Stimulated activated CD4-positive, alpha-beta T cell treated with anti-CD3 and anti-CD28 coated beads, Interleukin-15, amount 100 ng/mL, for 1 hour (primary cell): ENCODE measurements at places on chromosomes 16 and 17.
A peak's percentile ranks its signal among the peaks of the same experiment; 100 is the strongest.

DNA sequence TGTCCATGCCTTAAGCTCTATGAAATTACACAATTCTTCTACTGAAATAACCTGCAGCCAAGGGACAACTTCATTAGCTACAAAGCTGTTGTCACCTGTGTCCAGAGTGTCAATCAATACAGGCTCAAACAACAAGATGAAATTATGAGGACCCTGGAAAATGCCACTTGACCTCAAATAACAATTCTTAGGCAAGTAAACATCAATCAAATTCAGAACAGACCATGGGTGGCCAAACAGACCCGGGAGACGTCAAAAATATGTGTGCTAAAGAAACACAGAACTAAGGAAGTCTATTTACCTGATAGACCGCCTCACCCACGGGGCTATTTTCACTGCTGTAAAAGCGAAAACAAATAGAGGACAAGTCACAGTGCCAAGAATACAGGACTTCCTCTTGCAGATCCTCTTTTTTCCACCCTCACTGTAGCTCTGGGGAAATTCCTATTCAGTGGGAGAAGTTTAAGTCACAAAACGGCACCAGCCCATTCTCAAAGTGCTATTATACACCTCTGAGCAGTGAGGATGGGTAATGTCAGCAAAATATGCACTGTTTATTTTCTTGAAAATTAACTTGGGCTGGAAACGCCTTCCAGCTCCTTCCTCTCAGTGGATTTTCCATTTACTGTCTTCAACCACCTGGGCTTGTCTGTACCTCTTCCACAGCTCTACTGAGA lies 2.7 kb downstream of the LITAF start:
- DNase-seq, result no peak

GRCh38 chr17:29571486-29571882 lies 3.0 kb downstream of the TP53I13 start:
- no peak for DNase-seq

GRCh38 chr17:57868007-57868909 lies 18.4 kb upstream of the MRPS23 start:
- no peak for DNase-seq

- DNase-seq, result no peak
Measured at GRCh38 chr17:81491761-81492160, 20.8 kb downstream of the ACTG1 start.

DNA sequence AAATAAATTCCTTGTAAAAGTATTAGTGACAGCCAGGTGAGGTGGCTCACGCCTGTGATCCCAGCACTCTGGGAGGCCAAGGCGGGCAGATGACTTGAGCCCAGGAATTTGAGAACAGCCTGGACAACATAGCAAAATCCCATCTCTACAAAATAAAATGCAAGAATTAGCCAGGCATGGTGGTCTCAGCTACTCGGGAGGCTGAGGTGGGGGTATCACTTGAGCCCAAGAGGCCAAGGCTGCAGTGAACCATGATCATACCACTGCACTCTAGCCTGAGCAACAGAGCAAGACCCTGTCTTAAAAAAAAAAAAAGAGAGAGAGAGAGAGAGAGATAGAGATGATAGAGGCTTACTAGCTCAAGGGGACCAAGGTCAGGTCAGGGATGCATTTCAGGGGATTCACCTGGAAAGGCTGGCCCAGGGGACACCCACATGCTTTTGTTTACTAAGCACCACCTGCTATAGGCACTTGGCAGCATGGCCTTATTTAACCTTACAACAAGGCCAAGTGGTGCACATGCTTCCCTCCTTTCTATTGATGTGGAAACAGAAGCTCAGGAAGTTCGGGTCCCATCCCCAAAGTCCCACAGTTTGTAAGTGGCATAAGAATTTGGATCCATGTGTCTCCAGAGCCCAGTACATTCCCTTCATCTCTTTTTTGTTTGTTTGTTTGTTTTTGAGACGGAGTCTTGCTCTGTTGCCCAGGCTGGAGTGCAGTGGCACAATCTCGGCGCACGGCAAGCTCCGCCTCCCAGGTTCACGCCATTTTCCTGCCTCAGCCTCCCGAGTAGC lies 12.4 kb upstream of the SRCIN1 start:
- DNase-seq, result no peak

GRCh38 chr17:65418622-65419021 lies 142.8 kb downstream of the AXIN2 start:
- no peak for DNase-seq

GRCh38 chr16:14496786-14497185 lies 133.3 kb downstream of the PARN start:
- DNase-seq, result no peak

- no peak for DNase-seq
Measured at GRCh38 chr17:19671433-19671832, 22.9 kb downstream of the ALDH3A2 start.

DNA sequence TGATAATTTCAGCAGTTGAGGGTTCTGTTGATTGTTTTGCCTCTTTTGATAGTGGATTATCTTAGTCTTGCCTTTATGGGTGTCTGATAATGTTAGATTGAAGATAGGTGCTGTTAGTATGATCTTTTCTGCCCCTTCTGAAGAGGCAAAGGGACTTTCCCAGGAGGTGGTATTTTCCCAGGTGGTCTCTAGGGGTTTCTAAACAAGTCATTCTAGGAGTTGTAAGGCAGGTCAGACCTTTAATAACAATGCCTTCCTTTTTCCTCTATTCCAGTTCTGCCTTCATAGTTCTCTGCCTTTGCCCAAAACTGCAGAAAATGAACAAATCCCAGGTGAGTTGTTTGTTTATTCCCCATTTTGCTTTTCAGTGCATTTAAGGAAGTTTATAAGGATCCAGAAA lies 4.3 kb downstream of the ZFP1 start:
- no peak for DNase-seq

- DNase-seq, result no peak
Measured at GRCh38 chr16:24345704-24346103, 89.6 kb downstream of the CACNG3 start.

GRCh38 chr17:60435244-60436167 lies 13.2 kb downstream of the CHCT1 start:
- peak; percentile 11 for DNase-seq

DNA sequence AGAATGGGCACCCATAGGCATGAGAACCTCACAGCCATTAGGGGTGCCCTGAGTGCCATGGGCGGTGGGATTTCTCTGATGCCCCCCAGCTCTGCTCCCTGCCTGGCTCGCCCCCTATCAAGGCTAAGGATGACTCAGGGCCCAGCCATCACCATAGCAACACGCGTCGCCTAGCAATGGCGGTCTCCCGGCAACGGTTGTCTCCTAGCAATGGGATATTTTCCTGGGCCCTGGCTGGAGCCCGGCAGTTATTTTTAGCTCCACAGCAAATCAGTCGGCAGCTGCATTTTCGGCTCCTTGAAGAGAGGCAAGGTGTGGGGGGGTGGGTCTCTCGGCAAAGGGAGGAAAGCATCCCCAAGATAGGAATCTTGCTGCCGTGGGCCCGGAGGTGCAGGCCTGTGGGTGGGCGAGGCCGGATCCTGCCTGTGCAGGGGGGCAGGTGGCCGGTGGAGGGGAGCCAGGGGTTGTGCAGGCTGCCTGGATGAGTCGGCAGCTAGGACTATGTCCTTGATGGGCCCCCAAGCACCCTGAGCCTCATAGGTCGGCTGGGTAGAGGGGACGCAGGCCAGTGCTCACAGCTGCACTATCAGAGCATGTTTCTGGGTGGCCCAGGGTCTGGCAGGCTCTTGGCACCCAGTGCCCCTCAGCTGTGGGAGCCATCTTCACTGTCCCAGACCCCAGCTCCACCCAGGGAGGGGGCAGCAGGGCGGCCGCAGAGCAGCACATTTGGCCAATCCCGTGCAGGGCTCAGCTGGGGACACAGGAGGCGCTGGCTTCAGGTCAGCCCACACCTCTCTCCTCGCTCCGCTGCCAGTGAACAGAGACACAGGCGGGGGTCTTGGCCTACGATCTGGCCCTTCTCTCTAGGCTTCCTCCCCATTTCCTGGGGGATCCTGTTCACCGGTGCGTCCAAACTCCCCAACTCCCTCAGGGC lies 4.2 kb upstream of the FBXL16 start:
- DNase-seq, result no peak

DNA sequence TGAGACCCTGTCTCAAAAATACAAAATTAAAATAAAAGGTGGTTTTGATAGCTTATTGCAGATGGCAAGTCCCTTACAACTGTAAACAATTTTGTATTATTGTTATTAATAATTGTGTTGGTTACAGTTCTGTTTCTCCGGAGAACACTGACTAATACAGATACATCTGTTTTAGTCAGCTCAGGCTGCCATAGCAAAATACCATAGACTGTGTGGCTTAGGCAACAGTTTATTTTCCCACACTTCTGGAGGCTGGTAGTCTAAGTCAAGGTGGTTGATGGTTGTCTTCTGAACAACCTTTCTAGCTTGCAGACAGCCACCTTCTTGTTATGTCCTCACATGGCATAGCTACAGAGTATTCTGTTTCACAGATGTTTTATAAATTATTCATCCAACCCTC lies 14.2 kb upstream of the IL21R start:
- no peak for DNase-seq

DNA sequence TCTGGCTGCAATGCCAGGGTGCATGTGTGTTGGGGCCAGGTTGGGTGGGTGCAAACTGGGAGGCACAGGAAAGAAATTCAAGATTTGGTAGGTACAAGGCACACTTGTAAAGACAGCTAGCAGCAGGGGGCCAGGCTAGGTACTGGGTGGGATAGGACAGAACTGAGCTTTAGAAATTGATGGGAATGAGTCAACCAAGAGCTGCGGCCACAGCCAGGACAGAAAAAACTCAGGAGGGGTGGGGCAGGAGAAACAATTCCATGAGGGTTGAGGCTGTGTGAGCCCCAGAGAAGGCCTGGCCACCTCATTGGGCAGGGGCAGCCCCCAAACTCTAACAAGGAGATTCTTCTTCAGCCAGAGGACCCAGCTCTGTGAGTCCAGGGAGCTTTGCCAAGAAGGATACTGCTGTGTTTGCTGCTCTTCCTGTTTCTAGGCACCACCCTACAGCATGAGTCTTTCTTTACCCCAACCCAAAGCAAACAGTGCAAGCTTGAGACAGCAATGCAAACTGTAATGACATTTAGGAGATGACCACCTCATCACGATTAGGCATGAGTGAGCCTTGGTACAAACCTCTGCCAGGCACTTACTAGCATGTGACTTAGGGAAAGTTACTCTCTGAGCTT lies 21.3 kb upstream of the CCDC182 start:
- DNase-seq, result no peak

- peak; percentile 38 for DNase-seq
Measured at GRCh38 chr17:58587713-58588117, 73.3 kb upstream of the MTMR4 start.

DNA sequence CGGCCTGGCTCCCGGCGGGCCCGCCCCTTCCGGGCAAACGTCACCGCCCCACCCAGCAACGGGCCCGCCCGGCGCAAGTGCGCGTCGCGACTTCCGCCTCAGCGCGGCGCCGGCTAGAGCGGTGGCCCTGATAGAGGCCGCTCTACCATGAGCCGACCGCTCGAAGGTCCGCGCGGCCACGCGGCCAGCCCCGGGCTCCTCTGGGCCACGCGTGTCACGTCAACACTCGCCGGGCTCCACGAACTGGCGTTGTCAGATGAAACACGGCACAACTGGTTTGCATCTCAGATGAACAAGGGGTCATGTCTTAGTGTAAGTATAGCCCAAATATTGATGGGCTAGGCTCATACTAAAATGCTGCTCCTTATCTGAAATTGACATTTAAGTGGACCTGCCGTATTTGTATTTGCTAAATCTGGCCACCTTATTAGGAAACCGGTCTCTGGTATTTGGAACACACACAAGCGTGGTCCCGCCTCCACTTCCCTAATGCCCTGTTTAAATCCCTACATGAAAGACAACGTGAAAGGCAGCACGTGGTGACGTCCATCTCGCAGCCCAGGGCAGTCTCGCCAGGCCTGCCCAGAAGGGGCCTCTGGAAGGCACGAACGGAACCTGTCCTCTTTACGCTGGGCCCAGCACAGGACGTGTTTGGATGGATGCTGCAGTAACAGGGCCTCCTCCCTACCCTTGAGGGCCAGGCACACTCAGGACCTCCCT lies at the start of gene ZNF598:
ZNF598 (minus strand) TSS at position 31 of the 720 bp plus-strand sequence.
- DNase-seq, result peak; percentile 62

GRCh38 chr17:9771465-9771864 lies 19.9 kb downstream of the DHRS7C start:
- DNase-seq, result no peak

GRCh38 chr16:56625943-56626654 lies 518 bp downstream of the MT1E start:
- DNase-seq, result no peak

- DNase-seq, result no peak
Measured at GRCh38 chr17:43918026-43918389, 10.7 kb upstream of the MPP2 start.

GRCh38 chr17:21268596-21269188 lies 15.5 kb upstream of the NATD1 start:
- no peak for DNase-seq

- no peak for DNase-seq
Measured at GRCh38 chr17:861364-861763, 79.2 kb downstream of the MRM3 start.

DNA sequence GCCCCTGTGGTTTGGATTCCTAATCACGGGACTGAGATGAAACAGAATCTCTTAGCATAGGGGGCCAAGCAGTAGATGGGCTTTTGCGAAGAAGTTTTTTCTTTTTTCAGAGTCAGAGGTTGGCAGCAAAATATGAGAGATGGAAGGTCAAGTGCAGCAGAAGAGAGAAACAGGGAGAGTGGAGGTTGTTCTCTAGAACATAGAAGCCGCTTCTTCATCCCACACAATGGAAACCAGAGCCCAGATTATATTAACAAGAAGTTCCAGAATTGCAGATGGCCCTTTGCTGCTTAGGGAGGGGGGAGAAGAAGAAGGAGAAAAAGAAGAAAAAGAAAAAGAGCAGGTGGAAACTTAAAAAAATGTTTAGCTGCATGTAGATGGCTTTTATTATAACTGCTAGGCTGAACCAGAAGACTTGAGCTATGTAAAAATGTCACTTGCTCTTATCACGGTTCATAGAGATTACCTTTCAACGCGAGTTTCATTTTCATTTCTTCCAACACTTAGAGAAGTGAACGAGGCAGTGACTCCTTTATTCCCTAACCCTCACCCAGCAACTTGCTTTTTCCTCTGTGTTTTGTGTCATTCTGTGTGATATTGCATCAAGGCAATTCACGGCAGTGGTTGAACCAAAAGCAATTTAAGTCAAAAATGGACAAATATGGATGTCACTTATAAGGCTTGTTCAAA lies 737.5 kb downstream of the WWOX start:
- DNase-seq, result no peak

GRCh38 chr17:3821101-3821500 lies 20.1 kb upstream of the ITGAE start:
- no peak for DNase-seq

DNA sequence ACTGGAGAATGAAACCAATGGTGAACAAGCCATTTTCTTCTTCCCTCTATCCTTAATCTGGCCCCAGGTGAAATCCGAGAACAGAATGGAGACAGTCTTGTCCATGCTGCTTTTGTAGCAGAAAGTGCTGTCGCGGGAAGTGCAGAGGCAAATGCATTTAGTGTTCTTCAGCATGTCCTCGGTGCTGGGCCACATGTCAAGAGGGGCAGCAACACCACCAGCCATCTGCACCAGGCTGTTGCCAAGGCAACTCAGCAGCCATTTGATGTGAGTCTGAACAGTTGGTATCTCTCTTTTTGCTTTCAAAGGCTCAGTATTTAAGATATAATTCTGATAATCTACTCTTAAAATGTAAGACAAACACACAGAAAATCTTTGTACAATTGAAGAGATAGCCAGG lies 18.7 kb downstream of the UQCRC2 start:
- no peak for DNase-seq
